ENCODE measurements at places on chromosomes 1 and 21. TPM values are rescaled to one million over a fixed set of nuclear protein-coding genes. Genes with fewer than 3 reads are reported as not detected.

Gene CADM3
- 2.7 TPM for total RNA-seq

Gene TMEM81
- 2.9 TPM for total RNA-seq

Gene OR2L2
- not detected for total RNA-seq

Gene CD5L
- total RNA-seq: not detected

Gene S100A2
- 4.0 TPM for total RNA-seq

Gene SLAMF9
- total RNA-seq: not detected

Gene CD1D
- total RNA-seq: not detected

Gene KCNQ4
- 0.07 TPM for total RNA-seq

Gene NBPF10
- 1.8 TPM for total RNA-seq

Gene HIPK1
- total RNA-seq: 56.1 TPM

Gene CCDC30
- total RNA-seq: 2.9 TPM

Gene FUBP1
- 166 TPM for total RNA-seq

Gene CENPS
- total RNA-seq: 17.0 TPM

Gene LIN9
- total RNA-seq: 7.6 TPM

Gene C1QB
- total RNA-seq: not detected

Gene NBPF11
- 10.2 TPM for total RNA-seq

Gene ZNHIT6
- 21.4 TPM for total RNA-seq

Gene FMO2
- not detected for total RNA-seq

Gene KRTAP22-1
- not detected for total RNA-seq

Gene PYHIN1
- total RNA-seq: not detected

Gene ADCY10
- not detected for total RNA-seq

Gene MSH4
- total RNA-seq: 0.09 TPM

Gene PDC
- not detected for total RNA-seq

Gene PFKFB2
- total RNA-seq: 2.0 TPM

Gene TMEM240
- 7.0 TPM for total RNA-seq

Gene GJA8
- total RNA-seq: not detected

Gene PRKACB
- 77.5 TPM for total RNA-seq

Gene WDR64
- not detected for total RNA-seq

Gene AMPD1
- not detected for total RNA-seq

Gene KCNJ15
- 1.4 TPM for total RNA-seq

Gene PIGV
- 7.5 TPM for total RNA-seq
